ENCODE measurements at places on chromosomes 4 and X. TPM values are rescaled to one million over a fixed set of nuclear protein-coding genes. Genes with fewer than 3 reads are reported as not detected.

- DNase-seq: no peak
- H3K4me3 ChIP-seq: no peak overlapping the region
- H3K27me3 ChIP-seq: no peaks in the 10 kb centered on the region
- H3K36me3 ChIP-seq: no peaks in the 10 kb centered on the region
Measured at GRCh38 chr4:139647952-139648351, 17.7 kb upstream of the MGST2 start.

GRCh38 chrX:118062048-118062789 lies 54.4 kb downstream of the KLHL13 start:
- H3K27me3 ChIP-seq: no peaks in the 10 kb centered on the region
- H3K4me3 ChIP-seq: no peak overlapping the region
- no peaks in the 10 kb centered on the region for H3K4me1 ChIP-seq
- no peaks in the 10 kb centered on the region for H3K36me3 ChIP-seq
- H3K27ac ChIP-seq: no peak overlapping the region

DNA sequence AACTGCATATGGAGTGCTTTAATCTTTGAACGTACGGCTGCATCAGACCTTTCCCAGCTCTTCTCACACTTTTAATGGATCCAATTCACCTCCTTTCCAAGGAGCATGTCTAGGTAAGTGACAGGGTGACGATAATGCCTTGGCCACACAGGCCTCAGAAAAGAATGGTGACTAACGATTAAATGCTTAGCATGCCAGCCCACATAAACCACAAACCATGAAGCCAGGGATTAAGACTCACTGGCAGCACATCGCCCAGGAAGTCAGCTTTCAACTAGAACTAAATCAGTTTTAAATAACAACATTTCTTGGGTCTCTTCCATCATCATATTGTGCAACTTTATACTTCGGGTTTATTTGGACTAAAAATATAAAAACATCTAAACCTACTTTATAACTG lies 28.7 kb downstream of the INPP4B start:
- H3K27ac ChIP-seq: peak overlapping the region; percentile 57
- H3K36me3 ChIP-seq: no peaks in the 10 kb centered on the region
- no peak overlapping the region for H3K4me3 ChIP-seq

GRCh38 chr4:14871676-14872430 lies 130.4 kb upstream of the CPEB2 start:
- H3K27ac ChIP-seq: no peak overlapping the region
- no peaks in the 10 kb centered on the region for H3K27me3 ChIP-seq
- no peak for DNase-seq
- H3K4me3 ChIP-seq: no peak overlapping the region
- H3K4me1 ChIP-seq: peaks cover 11% of the 10 kb centered on the region

- H3K27ac ChIP-seq: no peak overlapping the region
- H3K36me3 ChIP-seq: no peaks in the 10 kb centered on the region
- no peaks in the 10 kb centered on the region for H3K27me3 ChIP-seq
- no peak for DNase-seq
- no peak overlapping the region for H3K4me3 ChIP-seq
- no peaks in the 10 kb centered on the region for H3K4me1 ChIP-seq
Measured at GRCh38 chrX:131365766-131366165, 76.7 kb upstream of the IGSF1 start.

GRCh38 chrX:43813898-43814297 lies 68.4 kb downstream of the MAOB start:
- H3K4me3 ChIP-seq: no peak overlapping the region
- H3K27me3 ChIP-seq: no peaks in the 10 kb centered on the region
- peak overlapping the region; percentile 55 for H3K27ac ChIP-seq

GRCh38 chr4:156321203-156321602 lies 367.5 kb upstream of the CTSO start:
- no peak overlapping the region for H3K27ac ChIP-seq
- no peaks in the 10 kb centered on the region for H3K36me3 ChIP-seq
- H3K4me1 ChIP-seq: no peaks in the 10 kb centered on the region
- H3K4me3 ChIP-seq: no peak overlapping the region
- DNase-seq: no peak

GRCh38 chrX:148259990-148260389 lies 240.4 kb upstream of the AFF2 start:
- no peaks in the 10 kb centered on the region for H3K27me3 ChIP-seq
- H3K36me3 ChIP-seq: no peaks in the 10 kb centered on the region
- no peaks in the 10 kb centered on the region for H3K4me1 ChIP-seq
- no peak overlapping the region for H3K4me3 ChIP-seq

- peak within 1 kb of the TSS; percentile 71 for H3K4me3 ChIP-seq
- peak; percentile 47 for DNase-seq
- no peaks in the 10 kb centered on the region for H3K36me3 ChIP-seq
- peaks cover 8% of the 10 kb centered on the region for H3K4me1 ChIP-seq
- no peaks in the 10 kb centered on the region for H3K27me3 ChIP-seq
Measured at GRCh38 chrX:93673056-93673868, at the start of gene NAP1L3. NAP1L3 (minus strand) TSS chrX:93673578; CDS start chrX:93673304, 274 bp downstream.

DNA sequence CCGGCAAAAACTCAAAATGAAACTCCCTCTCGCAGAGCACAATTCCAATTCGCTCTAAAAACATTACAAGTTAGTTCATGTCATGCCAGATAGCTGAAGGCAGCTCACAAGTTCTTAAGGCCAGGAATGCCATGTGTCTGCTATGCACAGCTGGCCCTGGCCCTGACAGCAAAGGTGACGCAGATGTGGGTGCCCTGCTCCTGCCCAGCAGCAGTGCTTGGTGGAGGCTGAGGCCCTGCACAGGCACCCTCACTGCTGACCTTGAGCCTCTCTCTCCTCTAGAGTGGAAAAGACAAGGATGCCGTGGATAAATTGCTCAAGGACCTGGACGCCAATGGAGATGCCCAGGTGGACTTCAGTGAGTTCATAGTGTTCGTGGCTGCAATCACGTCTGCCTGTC lies 2.9 kb downstream of the S100P start:
- H3K27ac ChIP-seq: peak overlapping the region; percentile 82
- no peaks in the 10 kb centered on the region for H3K27me3 ChIP-seq
- no peak for DNase-seq
- H3K4me1 ChIP-seq: peaks cover 37% of the 10 kb centered on the region

DNA sequence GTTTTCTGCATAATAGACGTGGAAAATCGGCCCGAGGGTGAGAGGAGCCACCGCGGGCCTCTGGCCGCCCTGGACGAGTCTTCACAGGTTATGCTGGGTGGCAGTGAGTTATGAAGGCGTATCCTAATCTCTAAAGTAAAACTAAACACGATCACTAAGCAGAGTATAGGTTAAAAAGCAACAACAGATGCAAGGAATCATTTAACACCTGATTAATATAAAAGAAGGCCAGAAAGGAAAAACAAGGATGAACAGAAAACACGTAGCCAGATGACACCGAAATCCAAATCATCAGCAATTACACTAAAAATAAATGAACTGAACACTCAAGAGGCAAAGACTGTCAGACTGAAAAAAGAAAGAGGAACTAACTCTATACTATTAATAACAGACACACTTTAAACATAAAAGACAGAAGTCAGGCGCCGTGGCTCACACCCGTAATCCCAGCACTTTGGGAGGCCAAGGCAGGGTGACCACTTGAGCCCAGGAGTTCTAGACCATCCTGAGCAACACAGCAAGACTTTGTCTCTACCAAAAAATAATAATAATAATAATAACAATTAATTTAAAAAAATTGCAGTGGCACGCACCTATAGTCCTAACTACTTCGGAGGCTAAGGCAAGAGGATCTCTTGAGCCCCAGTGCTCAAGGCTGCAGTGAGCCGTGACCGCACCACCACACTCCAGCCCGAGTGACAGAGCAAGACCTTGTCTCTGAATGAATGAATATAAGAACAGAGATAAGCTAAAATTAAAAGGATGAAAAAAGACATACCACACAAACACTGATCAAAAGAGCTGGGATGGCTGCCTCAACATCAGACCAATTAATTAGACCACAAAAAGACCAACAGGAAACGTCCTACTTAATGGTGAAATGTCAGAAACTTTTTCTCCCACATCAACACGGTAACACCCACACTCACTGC lies 30.0 kb downstream of the CTBP1 start:
- peaks cover 74% of the 10 kb centered on the region for H3K36me3 ChIP-seq
- H3K4me1 ChIP-seq: peaks cover 31% of the 10 kb centered on the region
- no peak overlapping the region for H3K4me3 ChIP-seq
- no peak overlapping the region for H3K27ac ChIP-seq
- DNase-seq: no peak
- H3K27me3 ChIP-seq: no peaks in the 10 kb centered on the region

DNA sequence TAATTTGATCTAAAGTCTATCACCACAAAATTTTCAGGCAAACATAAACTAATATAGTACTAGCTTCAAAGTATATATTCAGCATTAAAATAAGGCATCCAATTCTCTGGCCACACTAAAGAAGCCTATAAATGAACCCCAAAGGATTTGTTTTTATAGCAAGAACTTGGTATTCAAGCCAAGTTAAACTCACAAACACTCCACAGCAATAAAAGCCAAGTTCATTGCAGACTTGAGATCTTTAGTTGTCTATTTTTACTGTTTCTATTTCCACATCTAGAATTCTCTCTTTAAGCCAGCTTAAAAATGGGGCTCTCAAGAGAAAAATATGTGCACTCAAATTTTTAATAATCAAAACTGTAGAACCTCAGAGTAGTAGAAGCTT lies 51.1 kb downstream of the WDFY3 start:
- no peak for DNase-seq
- H3K4me1 ChIP-seq: peaks cover 60% of the 10 kb centered on the region
- peak overlapping the region; percentile 12 for H3K27ac ChIP-seq
- peaks cover 5% of the 10 kb centered on the region for H3K36me3 ChIP-seq
- no peak overlapping the region for H3K4me3 ChIP-seq

DNA sequence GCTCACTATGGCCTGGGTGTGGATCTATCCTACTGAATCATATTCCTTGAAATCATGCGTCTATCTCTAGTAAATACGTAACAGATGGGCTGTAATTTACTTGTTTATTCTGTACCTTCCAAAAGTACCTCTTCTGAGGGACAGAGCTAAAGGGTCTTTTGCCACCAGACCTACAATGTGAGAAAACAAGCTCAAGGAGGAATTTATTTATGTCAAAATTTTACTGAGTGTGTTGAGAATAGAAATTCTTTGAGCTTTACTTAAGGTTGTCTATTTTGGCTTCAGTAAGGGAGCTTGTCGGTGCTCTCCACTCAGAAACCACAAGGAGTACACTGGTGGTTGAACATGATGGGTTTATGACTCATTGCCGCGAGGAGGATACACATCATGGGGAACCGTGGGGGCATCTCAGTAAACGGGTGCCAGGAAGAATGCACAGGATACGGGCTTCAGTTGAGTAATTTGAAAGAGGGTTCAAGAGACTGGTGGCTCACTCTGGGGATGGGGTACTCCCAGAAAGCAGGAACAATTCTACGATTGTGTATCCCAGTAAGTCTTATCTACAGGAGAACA lies 3.0 kb downstream of the ANK2 start:
- H3K4me1 ChIP-seq: peaks cover 35% of the 10 kb centered on the region
- DNase-seq: no peak
- H3K27me3 ChIP-seq: no peaks in the 10 kb centered on the region

DNA sequence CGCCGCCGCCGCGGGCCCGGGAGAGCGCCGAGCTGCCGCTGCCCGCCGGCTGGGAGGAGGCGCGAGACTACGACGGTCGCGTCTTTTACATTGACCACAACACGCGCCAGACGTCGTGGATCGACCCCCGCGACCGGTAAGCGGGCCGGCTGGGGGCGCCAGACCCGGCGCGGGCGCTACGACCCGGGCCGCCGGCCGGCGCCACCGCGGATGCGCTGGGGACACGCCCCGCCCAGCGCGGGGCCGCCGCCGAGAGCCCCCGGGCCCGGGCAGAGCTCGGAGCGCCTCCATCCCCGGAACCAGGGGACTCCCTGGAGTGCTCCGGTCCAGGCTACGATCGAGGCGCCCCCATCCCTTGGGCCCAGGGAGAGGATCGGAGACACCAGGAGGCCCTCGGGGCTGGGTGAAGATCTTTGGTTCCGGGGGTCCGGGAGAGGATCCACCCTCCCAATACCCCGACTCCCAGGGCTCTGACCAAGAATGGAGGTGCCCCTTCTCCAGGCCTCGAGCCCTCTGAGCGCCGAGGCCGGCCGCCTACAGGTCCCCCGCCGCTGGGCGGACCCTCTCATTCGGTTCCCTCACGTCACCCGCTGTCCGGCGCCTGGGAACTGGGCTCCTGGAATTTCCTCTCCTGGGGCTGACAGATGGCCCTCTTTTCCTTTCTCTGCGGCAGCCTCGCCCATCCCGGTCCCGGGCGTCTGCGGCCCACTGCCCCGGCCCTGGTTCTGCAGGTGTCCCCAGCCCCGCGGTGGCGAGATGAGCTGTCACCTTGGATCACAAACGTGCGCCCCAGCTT lies 48.8 kb downstream of the CLDN34 start:
- no peaks in the 10 kb centered on the region for H3K36me3 ChIP-seq
- peak overlapping the region; percentile 74 for H3K4me3 ChIP-seq
- DNase-seq: peak; percentile 62
- no peaks in the 10 kb centered on the region for H3K27me3 ChIP-seq

DNA sequence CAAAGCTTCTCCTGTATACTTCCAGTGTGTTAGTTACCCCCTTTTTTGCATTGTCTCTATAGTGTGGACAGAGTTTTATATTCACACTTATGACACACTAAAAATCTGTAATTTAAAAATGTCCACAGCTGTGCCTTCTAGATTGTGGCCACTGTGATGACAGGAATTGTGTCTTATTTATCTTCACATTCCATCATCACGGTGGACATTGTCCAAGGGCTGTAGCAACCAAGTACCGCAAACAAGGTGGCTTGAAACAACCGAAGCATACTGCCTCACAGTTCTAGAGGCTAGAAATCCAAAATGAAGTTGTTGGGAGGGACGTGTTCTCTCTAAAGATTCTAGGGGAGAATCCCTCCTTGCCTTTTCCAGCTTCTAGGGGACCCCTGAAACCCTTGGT lies 32.3 kb downstream of the CHRNA9 start:
- DNase-seq: no peak
- no peaks in the 10 kb centered on the region for H3K4me1 ChIP-seq
- peaks cover 6% of the 10 kb centered on the region for H3K27me3 ChIP-seq

GRCh38 chr4:89939994-89940393 lies 45.3 kb downstream of the MMRN1 start:
- no peaks in the 10 kb centered on the region for H3K36me3 ChIP-seq
- peaks cover 9% of the 10 kb centered on the region for H3K4me1 ChIP-seq

GRCh38 chr4:5784960-5785611 lies 74.1 kb downstream of the EVC start:
- H3K27me3 ChIP-seq: no peaks in the 10 kb centered on the region
- no peak overlapping the region for H3K4me3 ChIP-seq
- H3K27ac ChIP-seq: peak overlapping the region; percentile 66
- no peak for DNase-seq
- peaks cover 10% of the 10 kb centered on the region for H3K36me3 ChIP-seq
- peaks cover 7% of the 10 kb centered on the region for H3K4me1 ChIP-seq

SPANXA2 gene
- not detected for total RNA-seq

F11 gene
- 0.30 TPM for total RNA-seq

CCKAR gene
- total RNA-seq: not detected

TECRL gene
- total RNA-seq: 1,086 TPM

TEX13C gene
- total RNA-seq: not detected

CHIC2 gene
- 9.1 TPM for total RNA-seq

SSX1 gene
- total RNA-seq: not detected

PPID gene
- 39.2 TPM for total RNA-seq

GAR1 gene
- total RNA-seq: 8.6 TPM

TLL1 gene
- total RNA-seq: 1.0 TPM

ZXDA gene
- 4.0 TPM for total RNA-seq

SHROOM4 gene
- 10.5 TPM for total RNA-seq

OTUD4 gene
- 37.6 TPM for total RNA-seq

MAGEA12 gene
- total RNA-seq: not detected

ETDB gene
- total RNA-seq: not detected

NPNT gene
- 2.9 TPM for total RNA-seq

IL9R gene
- not detected for total RNA-seq
